ENCODE measurements at places on chromosomes 6 and 20. TPM values are rescaled to one million over a fixed set of nuclear protein-coding genes. Genes with fewer than 3 reads are reported as not detected.

The CBFA2T2 gene
- total RNA-seq = 10.7 TPM

The HUS1B gene
- not detected for total RNA-seq

The LKAAEAR1 gene
- total RNA-seq = not detected

The ULBP1 gene
- 0.38 TPM for total RNA-seq

The PLN gene
- total RNA-seq = 2,329 TPM

The SLC17A1 gene
- not detected for total RNA-seq

The TMEM151B gene
- not detected for total RNA-seq

The ZBTB9 gene
- total RNA-seq = 4.9 TPM

The PTPRA gene
- 23.5 TPM for total RNA-seq

The COL9A3 gene
- total RNA-seq = 2.1 TPM

The CST2 gene
- total RNA-seq = not detected

The SPATS1 gene
- not detected for total RNA-seq

The GCNT2 gene
- 49.0 TPM for total RNA-seq

The SLC17A3 gene
- not detected for total RNA-seq

The OPRL1 gene
- total RNA-seq = 0.52 TPM

The BPIFB4 gene
- not detected for total RNA-seq

The SLC44A4 gene
- 0.08 TPM for total RNA-seq

The C20orf144 gene
- not detected for total RNA-seq

The ECI2 gene
- total RNA-seq = 170 TPM

The ELMO2 gene
- total RNA-seq = 28.5 TPM

The TRIM31 gene
- total RNA-seq = not detected

The RFX6 gene
- not detected for total RNA-seq

The DSP gene
- total RNA-seq = 322 TPM

The NHLRC1 gene
- 1.1 TPM for total RNA-seq

Data from left ventricle myocardium inferior (tissue), 1 donor.